ENCODE measurements at places on chromosomes 11 and 22.
A peak's percentile ranks its signal among the peaks of the same experiment; 100 is the strongest.

DNA sequence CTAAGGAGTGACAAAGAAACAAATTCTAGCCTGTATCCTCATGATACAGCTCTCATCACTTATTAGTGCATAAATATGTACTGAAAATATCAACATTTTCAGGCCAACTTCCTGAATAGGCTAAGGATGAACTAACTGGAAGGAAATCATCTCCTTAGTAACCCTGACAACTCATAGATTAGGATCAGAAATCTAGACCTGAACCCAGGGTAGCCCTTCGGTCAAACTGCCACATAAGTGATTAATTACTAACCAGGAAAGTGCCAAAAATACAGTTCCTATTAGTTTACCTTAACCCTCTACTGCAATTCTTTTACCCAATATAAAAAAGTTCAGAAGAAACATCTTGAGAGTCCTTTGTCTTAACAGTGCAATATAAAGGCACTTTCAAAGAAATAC is 40.0 kb downstream of the AMBRA1 start:
- no peak for DNase-seq

DNA sequence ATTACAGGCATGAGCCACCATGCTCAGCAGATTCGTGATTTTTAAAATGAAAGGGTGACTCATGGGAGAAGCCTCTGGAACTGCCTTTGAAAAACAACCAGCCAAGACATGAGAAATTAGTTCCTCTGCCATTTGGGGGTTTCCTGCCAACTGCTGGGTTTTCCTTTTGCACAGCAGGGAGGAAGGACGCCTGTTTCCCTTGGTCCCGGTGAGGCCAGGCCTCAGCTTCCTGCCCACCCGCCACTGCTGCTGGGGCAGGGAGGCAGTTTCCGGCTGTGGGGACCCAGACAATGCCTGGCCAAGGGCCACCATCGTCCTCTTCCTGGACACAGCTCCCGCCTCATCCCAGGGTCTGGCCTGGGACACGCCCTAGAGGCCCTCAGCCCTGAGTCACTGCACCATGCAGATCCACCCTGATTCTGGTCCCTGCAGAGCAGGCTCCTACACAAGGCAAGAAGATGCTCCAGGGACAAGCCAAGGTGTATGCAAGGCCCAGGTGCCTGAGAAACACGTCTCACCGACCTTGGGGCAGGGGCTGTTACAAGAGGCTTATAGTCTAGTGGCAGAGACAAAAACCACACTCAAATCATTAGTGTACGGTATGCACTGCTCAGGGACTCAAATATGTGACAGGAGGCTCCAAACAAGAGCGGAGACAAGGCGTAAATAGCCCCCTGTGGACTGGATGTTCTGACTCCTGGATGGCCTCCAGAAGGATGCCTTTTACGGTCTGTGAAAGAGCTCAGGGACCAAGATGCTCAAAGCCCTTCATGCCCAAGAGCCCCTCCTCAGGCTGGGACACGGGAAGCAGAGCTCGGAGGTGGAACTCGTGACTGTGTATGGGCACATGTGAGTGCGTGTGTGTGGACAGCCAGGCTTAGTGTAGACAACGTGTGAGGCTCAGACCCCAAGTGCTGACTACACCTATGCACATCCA is 10.0 kb downstream of the PPM1F start:
- no peak for DNase-seq

DNA sequence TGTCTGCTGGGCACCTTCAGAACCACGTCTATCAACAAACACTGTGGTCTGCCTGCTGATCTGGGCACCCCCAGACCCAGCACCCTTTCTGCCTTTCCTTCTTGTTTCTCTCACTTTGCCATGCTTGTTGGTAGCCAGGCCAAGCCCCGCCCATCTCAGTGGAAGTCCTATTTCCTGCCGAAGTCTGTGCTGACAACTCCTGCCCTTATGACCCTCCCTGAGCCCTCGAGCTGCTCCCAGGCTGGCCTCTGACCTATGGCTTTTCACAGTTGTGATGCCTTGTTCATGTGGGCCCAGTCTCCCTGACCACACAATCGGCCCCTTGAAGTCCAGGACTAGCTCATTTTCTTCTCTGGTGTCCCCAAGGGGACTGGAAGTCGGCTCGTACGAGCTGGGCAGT is 132.1 kb downstream of the DSCAML1 start:
- no peak for DNase-seq

- peak; percentile 83 for DNase-seq
Measured at GRCh38 chr11:95790933-95791708, 823 bp downstream of the CEP57 start.

GRCh38 chr11:103662880-103663279 is 373.6 kb upstream of the DDI1 start:
- DNase-seq: peak; percentile 18

DNA sequence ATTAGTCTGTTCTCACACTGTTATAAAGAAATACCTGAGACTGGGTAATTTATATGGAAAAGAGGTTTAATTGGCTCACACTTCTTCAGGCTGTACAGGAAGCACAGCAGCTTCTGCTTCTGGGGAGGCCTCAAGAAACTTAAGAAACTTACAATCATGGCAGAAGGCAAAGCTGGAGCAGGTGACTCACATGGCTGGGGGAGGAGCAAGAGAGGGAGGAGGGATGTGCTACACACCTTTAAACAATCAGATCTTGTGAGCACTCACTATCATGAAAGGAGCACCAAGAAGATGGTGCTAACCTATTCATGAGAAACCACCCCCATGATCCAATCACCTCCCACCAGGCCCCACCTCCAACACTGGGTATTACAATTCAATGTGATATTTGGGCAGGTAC is 381.6 kb downstream of the ETS1 start:
- no peak for DNase-seq

DNA sequence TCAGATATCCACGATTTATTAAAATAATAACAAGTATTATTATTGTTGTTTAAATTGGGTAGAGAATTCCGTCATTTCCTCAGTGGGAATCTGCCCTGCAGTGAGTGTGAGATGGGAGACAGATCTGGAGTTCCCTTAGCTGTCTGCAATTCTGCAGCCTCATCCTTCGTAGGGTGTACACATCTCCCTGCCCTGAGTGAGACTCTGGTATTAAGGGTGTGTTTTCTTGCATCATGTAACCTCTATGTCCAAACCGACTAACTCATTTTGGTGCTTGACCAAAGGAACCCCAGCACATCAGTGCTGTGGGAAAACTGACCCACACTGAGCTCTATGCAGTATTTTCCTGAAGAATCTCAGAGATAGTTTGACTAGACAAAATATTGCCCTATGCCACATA is 157.6 kb downstream of the LDLRAD3 start:
- DNase-seq: peak; percentile 53

- no peak for DNase-seq
Measured at GRCh38 chr11:57167125-57167846, 14.5 kb upstream of the LRRC55 start.

DNA sequence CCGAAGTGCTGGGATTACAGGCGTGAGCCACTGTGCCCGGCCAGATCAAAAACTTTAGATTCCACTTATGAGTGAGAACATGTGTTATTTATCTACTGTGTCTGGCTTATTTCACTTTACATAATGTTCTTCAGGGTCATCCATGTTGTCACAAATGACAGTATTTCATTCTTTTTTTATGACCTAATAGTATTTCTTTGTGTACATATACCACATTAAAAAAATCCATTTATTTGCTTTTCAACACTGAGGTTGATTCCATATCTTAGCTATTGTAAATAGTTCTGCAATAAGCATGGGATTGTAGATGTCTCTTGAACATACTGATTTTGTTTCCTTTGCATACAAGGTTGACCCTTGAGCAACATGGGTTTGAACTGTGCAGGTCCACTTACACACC is 13.2 kb upstream of the SCGB1D1 start:
- DNase-seq: no peak

DNA sequence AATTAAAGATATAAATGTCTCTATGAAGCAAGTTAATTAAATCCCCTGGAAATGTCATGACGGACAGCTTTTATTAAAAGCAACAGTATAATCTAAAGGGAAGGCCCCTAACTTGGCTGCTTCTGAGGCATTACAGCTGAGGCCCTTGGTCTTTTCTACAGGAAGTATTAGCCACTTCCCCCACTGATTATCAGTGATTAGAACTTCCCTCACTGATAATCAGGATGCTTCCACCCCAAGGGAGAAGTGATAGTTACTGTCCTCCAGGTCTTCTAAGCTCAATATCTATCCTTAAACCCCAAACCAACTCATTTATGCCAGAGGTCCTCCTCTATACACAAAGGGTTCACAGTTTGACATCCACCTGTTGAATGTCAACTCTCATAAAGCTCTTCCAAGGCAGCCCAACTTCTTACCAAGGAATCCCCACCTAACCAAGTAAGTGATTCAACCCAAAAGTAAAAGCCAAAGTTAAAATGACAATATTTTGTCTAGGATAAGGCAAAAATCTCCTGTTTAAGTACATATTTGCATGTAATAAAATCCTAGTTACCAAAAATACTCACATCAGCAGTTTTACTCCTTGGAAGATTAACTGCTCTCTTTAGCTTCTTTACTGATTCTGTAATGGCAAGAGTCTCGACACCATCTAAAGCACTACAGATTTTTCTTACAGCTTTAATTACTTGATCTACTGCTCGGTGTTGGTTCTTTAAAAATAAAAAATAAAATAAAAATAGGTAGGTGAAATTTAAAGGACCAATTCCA is 58.6 kb upstream of the RPS13 start:
- DNase-seq: peak; percentile 37

DNA sequence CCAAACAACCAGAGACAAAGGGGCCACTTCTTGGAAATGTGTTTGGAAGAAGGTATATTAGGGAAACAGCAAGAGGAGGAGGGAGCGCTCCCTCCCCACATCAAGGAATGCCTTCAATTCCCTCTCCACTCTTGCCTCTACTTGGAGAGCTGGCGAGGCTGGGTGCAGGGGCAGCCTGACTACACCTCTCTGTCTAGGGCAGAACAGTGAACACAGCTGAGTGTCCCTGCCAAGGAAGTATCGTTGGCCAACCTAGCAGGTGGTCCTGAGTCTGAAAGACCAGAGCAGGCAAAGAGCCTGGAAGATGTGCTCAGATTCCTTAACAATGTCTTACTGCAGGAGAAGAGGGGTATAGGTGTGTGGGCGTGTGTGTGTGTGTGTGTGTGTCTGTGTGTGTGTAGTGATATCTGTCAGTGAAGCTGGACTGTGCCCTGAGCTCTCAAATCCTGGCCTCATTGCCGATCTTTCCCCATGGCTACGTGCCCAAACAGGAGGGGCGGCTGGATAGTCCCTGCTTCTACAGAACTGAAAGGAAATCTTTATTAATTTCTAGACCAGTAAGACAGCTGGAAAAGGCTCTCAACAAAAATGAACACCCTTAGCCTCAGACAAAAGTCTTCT is 46.8 kb downstream of the PAMR1 start:
- DNase-seq: no peak

DNA sequence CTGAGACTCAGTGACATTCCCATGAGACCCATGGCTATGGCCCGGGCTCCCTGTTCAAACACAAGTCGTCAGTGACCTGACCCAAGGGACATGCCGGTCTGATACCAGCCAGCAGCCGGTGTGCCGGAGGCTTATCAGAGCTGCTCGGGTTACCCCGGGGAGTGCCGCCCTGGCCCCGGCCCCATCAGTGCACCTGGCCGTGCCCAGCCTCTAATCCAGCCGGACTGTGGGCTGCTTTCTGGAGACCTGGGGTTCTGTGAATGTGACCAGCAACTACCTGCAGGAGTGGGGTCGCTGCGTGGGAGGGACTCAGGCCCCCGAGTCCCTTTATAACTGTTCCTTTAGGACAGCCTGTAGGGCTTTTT is 52.7 kb downstream of the LINC01488 start:
- DNase-seq: no peak

GRCh38 chr22:25172153-25172552 is 27.5 kb upstream of the CRYBB3 start:
- peak; percentile 81 for DNase-seq

DNA sequence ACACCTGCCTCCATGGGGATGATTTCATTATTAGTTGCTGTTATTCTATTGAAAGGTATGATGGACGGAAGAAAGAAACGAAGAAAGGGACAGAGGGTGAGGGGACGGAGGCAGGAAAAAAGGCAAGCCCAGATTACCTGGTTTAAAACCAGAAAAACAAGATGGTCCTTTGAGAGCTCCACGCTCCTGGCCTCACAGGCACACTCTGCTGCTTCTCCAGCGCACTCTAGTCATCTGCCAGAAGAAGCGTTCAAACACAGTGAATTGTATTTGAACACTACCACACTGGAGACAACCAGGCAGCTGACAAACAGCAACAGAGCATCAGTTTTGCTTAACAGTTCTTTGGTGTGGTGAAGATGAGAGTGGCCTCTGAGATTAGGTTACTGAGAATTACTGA is 216.9 kb downstream of the CADM1 start:
- DNase-seq: no peak

DNA sequence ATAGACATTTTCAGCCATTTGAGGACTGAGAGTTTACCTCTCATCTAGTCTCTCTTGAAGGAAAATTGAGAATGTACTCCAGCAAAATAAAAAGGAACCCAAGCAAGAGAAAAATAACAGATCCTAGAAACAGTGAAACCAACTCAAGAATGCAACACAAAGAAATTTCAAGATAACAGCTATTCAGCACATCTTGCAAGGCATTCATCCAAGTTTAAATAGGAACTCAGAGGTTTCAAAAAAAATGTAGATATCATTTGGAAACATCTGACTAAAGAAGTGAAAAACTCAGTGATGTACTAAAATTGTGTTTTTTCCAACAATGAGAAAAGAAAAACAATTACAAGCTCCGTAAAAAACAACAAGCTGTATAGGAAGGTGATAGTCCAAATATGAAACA is 76.4 kb downstream of the TMEM135 start:
- peak; percentile 25 for DNase-seq

DNA sequence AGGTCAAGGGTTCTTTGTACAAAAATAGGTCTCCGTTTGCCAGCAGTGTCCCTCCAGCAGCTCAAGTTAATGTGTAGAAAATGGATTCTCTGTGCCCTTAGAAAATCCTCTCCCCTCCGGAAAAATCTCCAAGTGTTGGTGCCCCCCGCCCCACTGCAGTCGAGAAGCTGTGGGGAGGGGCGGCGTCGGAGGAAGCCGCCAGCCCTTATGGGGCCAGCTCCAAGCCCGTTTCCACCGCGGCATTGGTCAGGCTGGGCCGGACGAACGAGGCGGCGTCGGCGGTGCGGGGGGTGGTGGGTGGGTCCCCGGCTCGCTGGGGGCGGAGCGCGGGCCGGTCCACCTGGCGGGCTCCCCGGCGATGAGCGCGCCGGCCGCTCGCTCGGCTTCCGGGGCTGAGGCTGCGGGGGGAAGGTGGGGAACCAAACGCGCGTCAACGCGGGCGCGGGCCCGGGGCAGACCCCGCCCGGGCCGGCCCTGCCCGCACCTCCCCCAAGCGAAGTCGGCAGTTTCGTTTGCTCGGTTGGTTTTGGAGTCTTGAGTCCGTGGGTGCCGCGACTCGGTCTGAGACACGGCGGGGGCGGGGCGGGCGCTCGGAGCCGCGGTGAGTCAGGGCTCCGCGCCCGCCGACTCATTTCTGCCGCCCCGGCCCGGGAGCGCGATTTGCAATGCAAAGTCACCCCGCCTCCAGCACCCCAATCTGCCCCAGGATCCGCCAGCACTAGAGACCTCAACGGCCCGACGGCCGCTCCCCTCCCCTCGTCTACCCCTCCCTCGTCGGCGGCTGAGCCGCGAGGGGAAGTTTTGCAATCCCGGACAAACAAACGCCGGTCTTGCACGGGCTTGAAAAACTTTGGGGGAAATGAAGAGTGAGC is 1.4 kb downstream of the ASCL2 start:
- DNase-seq: peak; percentile 70
